ENCODE measurements at places on chromosomes 5 and 9. TPM values are rescaled to one million over a fixed set of nuclear protein-coding genes. Genes with fewer than 3 reads are reported as not detected.

Gene EIF4E1B
- total RNA-seq: not detected

DNA sequence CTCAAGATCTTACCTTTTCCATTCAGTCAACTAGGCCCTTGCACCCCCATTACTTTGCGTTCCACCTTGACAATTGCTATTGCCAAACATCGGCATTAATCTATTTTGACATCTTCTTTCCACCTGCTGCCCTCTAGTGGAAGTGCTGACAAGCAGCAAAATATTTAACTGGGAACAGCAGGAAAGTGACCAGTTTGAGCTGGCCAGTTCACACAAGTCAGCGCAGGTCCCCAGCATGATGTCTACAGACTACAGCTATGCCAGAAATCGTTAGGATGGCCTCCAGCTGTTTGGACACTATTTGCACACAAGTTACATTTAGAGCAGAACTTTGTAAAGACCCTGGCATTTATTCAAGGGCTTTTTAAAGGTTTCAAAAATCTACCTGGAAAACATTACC is 160.1 kb downstream of the GHR start:
- peak; percentile 27 for DNase-seq

Gene SEMA5A
- total RNA-seq: 0.95 TPM

DNA sequence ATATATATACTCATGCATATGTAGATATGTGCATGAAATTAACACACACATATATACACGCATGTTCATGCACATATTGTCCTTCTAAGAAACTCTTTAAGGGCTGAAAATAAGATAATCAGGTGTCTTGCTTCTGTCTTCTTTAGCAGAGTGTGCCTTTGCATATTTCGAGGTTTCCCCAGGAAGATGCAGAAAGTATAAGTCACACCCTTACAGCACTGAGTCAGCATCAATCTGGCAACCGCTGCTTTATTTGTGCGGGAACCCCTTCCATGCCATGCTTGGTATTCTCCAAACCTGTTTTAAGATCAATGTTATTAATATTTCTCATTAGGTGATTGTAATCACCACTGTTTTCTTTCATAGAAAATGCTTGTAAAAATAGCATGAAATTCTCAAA is 557.9 kb downstream of the CAAP1 start:
- no peak for DNase-seq

DNA sequence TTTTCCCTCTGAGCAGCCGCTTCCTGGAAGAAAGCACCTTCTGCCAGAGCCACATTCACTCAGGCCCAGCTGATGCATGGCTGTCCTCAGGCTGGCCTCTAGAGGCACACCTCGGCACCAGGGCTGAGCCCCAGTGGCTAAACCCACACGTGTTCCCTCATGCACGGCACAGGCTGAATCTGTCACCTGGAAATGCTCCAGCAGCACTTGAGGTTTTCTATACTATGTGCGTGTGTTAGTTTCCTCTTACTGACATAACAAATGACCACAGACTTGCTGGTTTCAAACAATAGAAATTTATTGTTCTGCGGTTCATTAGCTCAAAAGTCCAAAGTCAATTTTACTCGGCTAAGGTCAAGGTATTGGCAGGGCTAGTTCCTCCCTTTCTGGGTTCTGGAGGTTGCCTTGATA is 141.4 kb downstream of the LRRC70 start:
- DNase-seq: no peak

- no peak for DNase-seq
Measured at GRCh38 chr5:170896779-170897178, 35.0 kb downstream of the RANBP17 start.

Gene SLC45A2
- total RNA-seq: 0.17 TPM

GRCh38 chr5:100464418-100464817 is 70.8 kb upstream of the FAM174A start:
- DNase-seq: no peak

GRCh38 chr9:116674210-116674980 is 12.7 kb upstream of the TRIM32 start:
- no peak for DNase-seq

Gene MELK
- total RNA-seq: 70.6 TPM
